ENCODE measurements at places on chromosomes 3 and 15. TPM values are rescaled to one million over a fixed set of nuclear protein-coding genes. Genes with fewer than 3 reads are reported as not detected.

DNA sequence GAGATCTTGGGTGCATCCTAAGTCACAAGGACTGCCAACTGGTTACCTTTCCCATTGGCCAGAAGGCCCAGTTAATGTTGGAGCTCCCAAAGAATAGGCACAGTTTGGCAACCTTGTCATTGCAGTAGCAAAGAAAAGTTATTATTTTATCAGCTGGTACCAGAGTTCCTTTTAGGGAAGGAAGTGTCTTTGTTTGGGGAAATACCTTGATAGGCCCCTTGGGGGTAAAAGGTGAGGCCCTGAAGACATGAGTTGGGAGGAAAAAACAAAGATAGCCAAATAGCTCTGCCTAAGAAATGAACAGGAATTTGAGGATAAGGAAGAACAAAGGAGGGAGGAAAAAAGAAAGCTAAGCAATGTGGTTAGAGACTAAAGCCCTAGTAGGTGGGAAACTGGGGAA is 85.8 kb downstream of the ANP32A start:
- no peak for DNase-seq

- no peak for DNase-seq
Measured at GRCh38 chr3:193947596-193947995, 188.4 kb upstream of the HES1 start.

GRCh38 chr3:45906681-45907407 is 20.5 kb downstream of the CCR9 start:
- DNase-seq, result no peak

DNA sequence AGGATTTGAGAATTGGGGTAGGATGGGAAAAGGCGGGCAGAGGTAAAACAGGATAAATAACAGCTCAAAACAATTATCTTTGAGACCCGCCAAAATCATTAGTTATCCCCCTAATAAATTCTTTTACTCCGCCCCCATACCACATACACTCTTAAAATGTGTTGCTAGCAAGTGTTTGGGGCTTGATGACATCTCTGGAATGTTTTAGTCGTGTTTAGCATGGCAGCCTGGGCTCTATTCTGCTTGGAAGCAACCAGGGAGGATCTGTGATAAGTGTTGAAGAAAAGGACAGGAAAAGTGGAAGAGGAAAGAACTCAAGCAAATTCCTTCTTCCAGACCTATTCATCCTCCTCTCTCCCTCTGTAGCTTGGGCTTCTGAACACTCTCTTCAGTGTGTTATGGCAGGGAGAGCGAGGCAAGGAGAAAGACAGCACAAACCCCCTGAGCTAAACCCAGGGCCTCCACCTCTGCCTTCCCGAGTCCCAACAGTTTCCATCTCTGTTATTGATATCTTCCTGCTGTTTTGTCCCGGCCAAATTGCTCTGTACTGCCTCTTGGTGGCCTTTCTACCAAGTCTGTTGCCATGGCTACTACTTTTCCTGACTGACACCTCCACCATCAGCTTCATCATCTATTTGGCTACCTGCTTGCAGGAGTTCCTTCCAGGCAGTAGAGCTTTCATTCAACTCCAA is 135.8 kb downstream of the RPL22L1 start:
- DNase-seq, result no peak

- DNase-seq, result no peak
Measured at GRCh38 chr3:173553635-173554280, 156.2 kb downstream of the NLGN1 start.

DNA sequence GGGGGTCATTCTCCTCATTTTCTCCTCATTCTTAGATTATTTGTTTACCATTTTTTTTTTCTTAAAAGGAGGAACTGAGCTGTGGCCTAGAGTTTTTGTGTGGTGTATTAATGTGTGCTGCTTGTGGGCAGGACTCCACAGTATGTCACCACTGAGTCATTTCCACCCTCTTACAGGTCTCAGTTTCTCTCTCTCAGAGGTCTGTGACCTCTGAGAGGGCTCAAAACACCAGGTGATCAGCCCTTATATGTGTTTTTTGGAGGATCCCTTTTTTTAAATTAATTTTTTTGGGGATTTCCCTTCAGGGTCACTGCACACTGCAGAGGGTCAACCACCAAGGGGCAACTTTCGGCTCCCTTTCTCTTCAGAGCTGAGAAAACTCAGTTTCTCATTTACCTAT is 166.4 kb downstream of the SUCNR1 start:
- no peak for DNase-seq

DNA sequence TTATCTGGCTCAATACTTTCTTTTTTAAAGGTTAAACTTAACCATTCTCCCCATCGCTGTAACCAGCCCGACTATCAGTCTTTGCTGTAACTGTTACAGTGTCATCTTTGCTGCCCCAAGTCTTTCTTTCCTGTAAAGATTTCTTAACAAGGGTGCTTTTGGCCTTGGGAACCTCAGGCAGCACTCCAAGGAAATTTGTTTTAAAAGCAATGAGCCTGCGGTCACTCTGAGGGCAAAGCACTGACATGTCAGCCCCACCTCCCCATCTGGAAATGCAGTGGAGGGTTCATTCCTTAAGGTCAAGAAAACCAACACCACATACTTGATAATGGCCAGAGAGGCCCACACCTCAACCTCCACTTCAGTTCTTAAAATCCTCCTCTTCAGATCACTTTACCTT is 3.2 kb downstream of the TRANK1 start:
- no peak for DNase-seq

GRCh38 chr15:66587749-66588148 is 22.0 kb upstream of the LCTL start:
- DNase-seq, result no peak

DNA sequence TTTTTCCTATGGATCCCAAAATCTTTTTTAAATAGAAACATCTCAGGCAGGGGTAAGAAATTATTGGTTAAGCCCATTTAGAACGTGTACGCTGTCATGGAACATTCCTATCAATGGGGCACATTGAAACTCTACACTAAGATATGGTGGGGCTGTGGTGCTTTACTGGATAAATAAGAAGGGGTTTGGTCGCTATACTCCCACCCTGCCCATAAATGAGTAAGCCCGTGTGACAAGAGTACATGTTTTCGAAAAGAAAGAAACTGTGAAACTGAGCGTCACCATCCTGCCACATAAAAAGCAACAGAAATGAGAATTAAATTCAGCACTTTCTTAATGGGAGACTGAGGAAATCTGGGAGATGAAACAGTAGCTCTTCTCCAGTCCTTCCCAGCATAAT is 929.7 kb upstream of the CFAP20DC start:
- no peak for DNase-seq

DNA sequence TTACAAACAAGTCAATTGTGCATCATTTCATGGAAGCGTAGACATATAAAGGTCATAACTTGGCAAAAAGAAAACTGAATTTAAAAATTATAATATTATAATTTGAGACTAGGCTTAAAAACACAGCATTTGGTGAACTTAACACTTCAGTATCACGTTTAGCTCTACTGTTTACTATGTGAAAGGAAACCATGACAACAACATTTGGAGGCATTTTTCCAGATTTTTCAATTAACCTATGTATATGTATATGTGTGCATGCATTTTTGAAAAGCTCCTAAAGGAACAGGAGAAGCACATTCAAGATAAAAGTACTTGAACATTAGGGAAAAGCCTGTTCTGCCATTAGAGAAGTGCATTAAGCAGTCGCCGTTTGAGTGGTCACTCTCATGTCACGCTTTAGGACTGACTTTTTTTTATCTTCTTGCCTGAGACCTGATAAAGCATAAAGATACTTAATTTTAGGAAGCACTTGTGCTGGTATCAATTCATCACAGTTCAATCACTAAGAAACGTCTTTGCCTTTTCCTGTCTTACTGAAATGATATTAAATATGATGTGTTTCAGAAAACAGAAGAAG is 156.0 kb downstream of the NAALADL2 start:
- no peak for DNase-seq

GRCh38 chr3:136595913-136596697 is 156.1 kb downstream of the STAG1 start:
- no peak for DNase-seq

The MAGI1 gene
- 45.8 TPM for total RNA-seq

The ZNF80 gene
- not detected for total RNA-seq

The SLC6A1 gene
- 0.84 TPM for total RNA-seq

The ACKR4 gene
- total RNA-seq, result 8.0 TPM

The RTP4 gene
- 5.6 TPM for total RNA-seq

The CLDN18 gene
- 197 TPM for total RNA-seq

The HYAL1 gene
- 78.8 TPM for total RNA-seq

All from upper lobe of right lung (tissue), 1 donor.